Neural progenitor cell (in vitro differentiated cells): ENCODE measurements at places on chromosomes 5 and 9. TPM values are rescaled to one million over a fixed set of nuclear protein-coding genes. Genes with fewer than 3 reads are reported as not detected.

GRCh38 chr9:38350529-38350928 is 42.0 kb upstream of the ALDH1B1 start:
- no peak for DNase-seq

DNA sequence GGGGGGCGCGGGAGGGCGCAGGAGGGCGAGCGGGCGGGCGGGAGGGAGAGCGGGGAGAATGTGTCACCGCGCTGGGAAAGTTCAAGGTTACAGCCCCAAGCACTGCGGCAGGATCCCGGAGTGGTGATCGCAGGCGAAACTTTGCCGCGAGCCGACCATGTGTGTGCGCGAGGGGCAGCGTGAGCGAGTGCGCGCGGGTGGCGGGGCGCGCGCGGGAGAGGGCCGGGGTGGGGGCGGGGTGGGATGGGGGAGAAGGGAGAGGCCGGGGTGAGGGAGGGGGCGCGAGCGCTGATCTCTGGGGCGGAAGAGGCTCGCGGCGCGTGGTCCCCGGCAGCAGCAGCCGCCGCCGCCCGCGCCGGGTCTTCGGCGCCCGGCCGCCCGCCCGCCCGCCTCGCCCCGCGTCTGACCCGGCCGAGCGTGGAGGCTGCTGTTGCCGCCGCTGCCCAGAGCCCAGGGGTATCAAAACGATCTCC is at the start of gene NFIB:
TSS of gene NFIB (minus strand) at position 191 of the 473 bp plus-strand sequence. CDS start 630 bp downstream, outside the sequence.
- DNase-seq: peak; percentile 59

GRCh38 chr5:98163796-98164493 is 609.5 kb upstream of the RGMB start:
- DNase-seq: no peak

Gene ZNF883
- total RNA-seq: 11.5 and 20.0 TPM in 2 replicates

Gene ENHO
- total RNA-seq: 4.4 and 21.3 TPM in 2 replicates
